ENCODE measurements at places on chromosomes 6 and 20.

- DNase-seq, result no peak
Measured at GRCh38 chr6:163148451-163149278, 265.9 kb upstream of the QKI start.

GRCh38 chr6:11833626-11834592, 55.3 kb upstream of the ADTRP start:
- DNase-seq, result no peak

DNA sequence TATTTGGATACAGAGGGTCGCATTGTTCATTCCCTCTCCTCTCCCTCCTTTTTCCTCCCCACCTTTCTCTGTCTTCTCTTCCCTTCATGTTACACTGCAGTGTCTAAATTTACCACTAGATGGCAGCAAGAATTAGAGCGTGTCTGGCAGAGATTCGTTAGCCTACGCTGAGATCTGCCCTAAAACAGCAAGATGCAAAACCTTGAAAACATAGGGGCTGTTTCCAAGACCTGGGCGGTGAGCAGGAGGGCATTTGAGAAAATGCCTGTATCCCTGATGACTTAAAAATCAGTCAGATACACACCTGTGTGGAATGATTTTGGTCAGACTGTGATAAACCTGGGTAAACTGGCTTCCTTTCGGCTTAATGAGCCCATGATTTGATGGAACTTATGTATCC, 101.5 kb upstream of the ISM1 start:
- DNase-seq, result peak; percentile 68

DNA sequence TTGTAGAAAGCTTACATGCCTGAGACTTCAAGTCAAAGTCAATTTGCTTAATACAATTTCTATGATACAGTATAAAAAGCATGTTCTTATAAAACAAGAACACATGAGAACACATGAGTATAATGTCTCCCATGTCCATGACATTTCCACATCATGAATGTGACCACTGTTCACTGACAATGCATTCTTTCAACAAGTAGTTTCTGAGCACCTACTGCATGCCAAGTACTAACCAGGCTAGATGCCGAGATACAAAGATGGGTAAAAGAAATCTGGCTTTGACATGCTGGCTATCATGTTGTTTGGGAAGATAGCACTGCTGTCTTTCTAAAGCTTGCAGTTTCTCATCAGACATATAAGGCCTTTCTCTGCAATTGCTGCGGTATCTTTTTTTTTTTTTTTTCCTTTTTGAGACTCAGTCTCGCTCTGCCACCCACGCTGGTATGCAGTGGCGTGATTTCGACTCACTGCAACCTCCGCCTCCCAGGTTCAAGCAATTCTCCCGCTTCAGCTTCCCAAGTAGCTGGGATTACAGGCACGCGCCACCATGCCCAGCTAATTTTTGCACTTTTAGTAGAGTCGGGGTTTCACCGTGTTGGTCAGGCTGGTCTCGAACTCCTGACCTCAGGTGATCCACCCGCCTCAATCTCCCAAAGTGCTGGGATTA, 123.6 kb upstream of the DST start:
- no peak for DNase-seq

- DNase-seq, result no peak
Measured at GRCh38 chr6:18427296-18427695, 40.1 kb downstream of the RNF144B start.

GRCh38 chr20:39607141-39607540, 645.0 kb downstream of the DHX35 start:
- DNase-seq, result no peak

DNA sequence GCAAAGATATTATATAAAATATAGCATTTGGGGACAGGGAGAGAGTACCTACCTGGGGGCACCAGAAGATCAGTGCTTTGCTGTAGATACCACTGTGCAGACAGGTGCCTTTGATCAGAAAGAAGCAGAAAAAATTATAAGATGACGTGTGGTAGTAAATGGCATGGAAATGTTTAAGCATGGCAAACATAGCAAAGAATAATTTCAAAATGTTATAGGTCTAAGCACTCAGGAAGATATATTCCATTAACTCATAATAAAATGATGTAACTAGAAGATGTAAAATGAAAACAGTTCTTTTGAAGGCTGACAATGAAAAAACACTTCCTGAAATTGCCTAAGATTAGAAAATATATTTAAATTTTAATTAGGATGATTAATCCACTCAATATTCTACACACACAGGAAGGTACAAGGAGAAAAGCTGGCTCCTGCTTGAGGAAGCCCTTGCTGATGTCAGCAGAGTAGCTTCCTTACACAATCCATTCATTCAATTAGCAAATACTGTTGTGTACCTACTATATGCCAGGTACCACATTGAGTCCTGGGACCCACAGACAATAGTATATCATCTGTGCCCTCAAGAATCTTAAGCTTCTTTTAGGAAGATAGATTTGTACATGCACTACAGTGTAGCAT, 290.2 kb upstream of the CNR1 start:
- no peak for DNase-seq

DNA sequence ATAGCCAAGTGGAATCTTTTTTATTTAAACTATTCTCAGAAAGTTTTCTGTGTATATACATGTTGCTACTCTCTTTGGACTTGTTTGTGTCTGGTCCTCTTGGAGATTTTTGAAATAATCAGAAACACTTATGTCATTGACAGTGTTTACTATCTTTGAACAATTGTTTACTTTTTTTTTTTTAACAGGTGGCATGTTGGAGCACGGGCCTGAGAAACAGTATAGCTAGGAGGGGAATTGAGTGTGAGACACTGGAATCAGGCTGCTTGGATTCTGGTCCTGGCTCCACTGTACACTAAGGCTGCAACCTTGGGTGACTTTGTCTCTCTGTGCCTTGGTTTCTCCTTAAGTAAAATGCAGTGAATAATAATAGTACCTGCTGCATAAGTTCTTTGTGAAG, 279.6 kb downstream of the PRL start:
- DNase-seq, result no peak

- no peak for DNase-seq
Measured at GRCh38 chr6:132456700-132457143, 55.4 kb upstream of the MOXD1 start.

DNA sequence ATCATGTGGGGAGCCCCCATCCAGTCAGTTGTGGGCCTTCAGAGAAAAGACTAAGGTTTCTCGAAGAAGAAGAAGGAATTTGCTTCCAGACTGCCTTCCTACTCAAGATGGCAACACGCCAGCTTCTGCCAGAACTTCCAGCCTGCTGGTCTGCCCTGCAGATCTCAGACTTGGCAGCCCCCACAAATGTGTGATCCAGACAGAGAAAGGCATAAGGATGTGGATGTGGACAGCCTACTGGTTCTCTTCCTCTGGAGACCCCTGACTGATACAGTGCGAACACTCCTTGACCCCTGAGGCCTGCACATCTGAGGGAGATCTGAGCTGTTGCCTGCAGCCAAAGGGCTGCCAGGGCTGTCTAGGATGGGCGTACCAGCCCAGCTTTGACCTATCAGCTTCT, 8.6 kb downstream of the GABRR1 start:
- DNase-seq, result no peak

DNA sequence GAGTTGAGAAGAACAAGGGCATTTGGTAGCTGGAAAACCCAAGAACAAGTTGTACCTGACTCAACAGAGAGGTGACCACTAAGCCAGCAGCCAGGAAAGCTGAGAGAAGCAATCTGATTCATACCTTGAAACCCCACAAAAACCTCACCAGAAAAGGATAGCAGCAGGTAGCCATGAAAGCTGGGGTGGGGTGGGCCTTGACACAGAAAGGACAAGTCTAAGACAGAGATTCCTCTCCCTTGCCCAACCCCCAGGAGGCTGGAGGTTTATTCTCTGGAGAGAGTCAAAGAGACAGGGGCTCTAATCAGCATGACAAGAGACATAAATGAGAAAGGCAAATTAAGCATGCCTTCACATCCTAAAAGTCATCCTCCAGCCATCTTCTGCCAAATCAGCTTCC, 151.7 kb upstream of the DST start:
- DNase-seq, result no peak

GRCh38 chr20:25745100-25745499, 48.4 kb upstream of the ZNF337 start:
- DNase-seq, result no peak

GRCh38 chr6:132685009-132685408, 26.0 kb upstream of the TAAR1 start:
- DNase-seq, result no peak

DNA sequence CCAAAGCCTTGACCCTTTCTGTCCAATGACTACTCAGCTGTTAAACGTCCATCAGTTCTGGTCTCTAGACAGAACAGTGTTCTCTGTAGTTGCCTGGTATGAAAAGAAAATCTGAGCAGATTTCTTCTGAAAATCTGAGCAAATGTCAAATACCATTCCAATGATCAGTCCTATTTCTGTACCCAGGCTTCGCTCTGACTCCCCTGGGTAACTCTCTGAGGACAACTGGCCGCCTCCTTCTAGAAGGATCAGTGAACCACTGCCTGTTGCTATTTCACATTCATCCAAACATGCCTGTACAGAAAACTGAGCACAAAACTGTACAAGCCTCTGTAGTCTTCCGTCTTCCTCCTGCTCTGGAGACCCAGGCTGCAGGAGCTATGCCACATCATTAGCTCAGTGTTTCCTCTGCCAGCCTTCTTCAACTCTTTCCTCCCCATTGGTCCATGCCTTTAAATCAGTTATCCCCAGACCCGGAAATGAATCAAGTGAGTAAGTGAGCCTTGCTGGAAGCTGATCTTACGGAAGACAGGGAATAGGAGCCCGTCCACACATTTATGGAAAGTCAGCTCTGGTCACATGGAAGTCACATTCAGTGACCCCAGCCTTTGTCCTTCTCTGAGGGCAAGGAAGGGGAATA, 63.3 kb downstream of the DAAM2 start:
- DNase-seq, result no peak

GRCh38 chr6:22095836-22096235, 201.0 kb downstream of the PRL start:
- no peak for DNase-seq

GRCh38 chr6:49950415-49950751, 13.6 kb downstream of the DEFB114 start:
- DNase-seq, result no peak

GRCh38 chr20:13687815-13688214, 49.1 kb upstream of the TASP1 start:
- no peak for DNase-seq

GRCh38 chr6:166395778-166396177, 13.0 kb upstream of the MPC1 start:
- no peak for DNase-seq

DNA sequence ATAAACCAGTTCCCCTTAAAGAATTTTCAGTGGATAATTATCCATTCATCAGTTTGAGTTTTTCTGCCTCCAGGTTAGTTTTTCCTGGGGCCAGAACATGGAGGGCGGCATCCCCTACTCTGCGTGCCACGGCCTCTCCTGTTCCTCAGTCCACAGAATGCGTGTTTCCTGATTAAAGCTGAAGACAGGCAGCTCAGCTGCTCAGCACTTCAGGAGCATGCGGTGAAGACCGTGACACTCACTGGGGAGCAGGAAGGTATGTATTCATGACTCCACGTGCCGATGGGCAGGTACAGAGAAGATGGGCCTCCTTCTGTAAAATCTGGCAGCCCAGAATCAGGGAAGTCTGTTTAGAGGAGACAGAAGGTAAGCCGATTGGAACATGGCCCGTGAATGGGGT, 2.0 kb upstream of the THBS2 start:
- DNase-seq, result no peak

- no peak for DNase-seq
Measured at GRCh38 chr20:51767867-51768758, at the start of gene ATP9A. Gene ATP9A (minus strand): TSS chr20:51768390. CDS start chr20:51768369, 21 bp downstream.

DNA sequence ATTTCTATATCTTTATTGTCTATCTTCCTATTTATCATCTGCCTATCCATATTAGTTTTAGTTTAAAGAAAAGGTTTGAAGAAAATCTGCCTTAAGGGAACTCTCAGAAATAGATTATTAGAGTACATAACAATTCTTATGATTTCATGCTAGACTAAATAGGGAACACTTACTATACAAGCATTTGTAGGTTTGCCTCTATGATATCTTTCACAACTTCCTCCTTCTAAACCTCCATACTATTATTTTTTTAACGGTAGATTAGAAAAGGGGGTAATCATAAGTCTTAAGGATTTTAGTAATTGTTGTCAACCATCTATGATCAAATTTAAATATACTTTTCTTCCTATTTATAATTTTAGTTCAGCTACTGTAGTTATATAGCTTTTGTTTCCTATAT, 11.6 kb upstream of the DSE start:
- DNase-seq, result no peak

DNA sequence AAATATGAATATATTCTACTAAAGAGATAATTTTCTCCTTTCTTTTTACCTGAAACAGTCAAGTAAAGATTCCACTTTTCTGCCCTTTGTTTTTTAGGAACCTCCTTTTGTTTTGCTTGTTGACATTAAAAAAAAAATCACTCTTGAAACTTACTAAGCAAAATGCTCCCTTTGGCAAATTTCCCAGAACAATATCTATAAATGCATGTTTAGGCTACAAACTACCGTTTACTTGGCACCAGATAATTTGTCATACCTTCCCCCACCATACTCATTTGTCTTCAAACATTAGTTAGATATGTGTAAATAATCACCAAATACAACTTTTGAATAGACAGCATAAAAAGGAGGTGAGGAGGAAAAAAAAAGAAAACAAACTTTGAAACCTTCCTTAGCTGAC, 604.7 kb downstream of the RFPL4B start:
- DNase-seq, result no peak

DNA sequence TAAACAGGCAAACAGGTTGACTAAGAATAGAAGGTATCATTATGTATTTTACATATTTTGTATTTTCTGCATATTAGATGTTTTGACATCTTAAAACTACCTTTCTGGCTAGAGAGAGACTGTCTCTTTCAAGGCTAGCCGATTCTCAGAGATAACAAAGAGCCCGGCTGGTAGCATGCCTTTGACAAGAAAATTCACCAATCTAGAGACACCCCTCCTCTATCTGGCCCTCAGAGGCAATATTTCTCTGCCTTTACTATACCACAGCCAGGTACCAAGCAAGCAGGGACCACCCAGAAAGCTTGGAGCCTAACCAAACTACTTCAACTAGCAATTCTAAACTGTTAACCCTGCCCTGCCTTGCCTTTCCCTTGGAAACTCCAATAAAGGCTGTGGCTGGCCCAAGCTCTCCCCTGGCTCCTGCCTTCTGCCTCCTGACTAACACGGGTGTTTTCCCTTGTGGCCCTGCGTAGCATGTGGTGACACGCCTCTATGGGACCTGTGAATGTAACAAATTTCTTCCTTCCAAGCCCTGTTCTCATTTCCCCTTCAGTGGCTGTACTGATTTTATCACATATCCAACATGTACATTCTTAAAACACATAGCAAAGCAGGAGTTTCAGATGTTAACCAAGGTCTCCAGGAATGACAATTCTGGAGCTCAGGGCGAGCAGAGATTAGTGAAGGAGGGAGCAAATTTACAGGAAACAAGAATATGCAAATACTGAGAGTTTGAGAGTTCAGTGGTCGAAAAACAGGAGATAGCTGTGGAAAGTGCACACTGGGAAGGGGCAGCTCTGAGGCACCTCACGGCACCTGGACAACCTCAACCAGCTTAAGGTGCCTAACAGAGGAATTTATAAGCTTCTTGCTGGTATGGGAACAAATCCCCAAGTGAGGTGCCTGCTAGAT, 120.8 kb downstream of the BACH2 start:
- peak; percentile 38 for DNase-seq

GRCh38 chr6:44680202-44680720, 292.8 kb downstream of the CDC5L start:
- no peak for DNase-seq

GRCh38 chr6:21390532-21391213, 202.9 kb upstream of the SOX4 start:
- DNase-seq, result no peak

- no peak for DNase-seq
Measured at GRCh38 chr6:126153661-126154060, 167.3 kb downstream of the TRMT11 start.

- no peak for DNase-seq
Measured at GRCh38 chr6:52491203-52492069, 71.3 kb downstream of the EFHC1 start.

Data from CD4-positive, alpha-beta T cell treated with Interleukin-12 subunit alpha and Interleukin-12 subunit beta, for 1 hour (primary cell).